ENCODE measurements at places on chromosomes 6 and 20.

DNA sequence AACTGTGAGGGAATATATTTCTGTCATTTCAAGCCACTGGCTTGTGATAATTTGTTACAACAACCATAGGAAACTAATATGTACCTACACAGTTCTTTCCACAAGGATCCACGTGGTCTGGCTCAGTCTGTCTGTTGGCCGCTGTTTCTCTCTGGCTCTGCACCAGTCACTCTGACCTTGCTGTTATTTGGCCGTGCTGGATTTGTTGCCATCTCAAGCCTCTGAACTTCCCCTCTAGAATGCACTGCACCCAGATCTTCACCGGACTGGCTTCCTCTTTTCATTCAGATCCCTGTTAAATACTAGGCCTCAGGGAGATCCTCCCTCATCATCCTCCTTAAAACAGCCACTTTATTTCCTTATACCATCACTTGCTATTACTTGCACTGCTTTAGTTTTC lies 446.8 kb downstream of the TFAP2B start:
- no peak for DNase-seq

- DNase-seq, result no peak
Observed at GRCh38 chr6:30601436-30601814, 15.6 kb downstream of the PPP1R10 start.

DNA sequence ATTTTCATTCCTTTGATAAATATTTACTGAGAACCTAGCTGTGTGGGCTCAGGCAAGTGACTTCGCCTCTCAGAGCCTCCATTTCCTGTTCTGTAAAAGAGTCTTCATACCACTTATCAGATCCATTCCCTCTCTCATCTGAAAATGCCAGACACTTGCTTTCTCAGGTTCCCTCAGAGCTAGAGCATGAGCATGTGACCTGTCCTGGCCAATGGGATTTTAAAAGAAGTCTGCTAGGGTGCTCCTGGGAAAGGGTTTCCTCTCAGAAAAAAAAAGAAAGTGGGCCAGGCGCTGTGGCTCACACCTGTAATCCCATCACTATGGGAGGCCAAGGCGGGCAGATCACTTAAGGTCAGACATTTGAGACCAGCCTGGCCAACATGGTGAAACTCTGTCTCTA lies 5.3 kb downstream of the KCNB1 start:
- no peak for DNase-seq

DNA sequence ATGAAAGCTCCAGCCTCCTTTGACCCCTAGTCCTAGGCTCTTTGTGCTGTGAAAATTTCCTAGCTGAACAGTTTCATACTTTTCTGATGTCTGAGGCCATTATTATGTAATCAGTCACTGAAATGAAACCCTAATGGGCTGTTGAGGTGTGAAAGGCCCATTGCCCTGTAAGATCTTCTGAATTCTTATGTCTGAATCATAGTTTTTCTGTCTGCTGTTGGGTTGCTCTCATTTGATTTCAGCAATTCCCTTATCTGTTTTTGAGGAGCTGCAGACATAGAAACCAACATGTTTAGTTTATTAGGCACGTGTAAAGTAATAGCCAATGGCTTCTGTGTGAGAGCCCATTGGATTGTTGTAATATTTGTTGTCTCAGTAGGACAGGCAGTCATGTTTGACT lies 118.1 kb downstream of the EYA4 start:
- no peak for DNase-seq

GRCh38 chr6:169782966-169783365 lies 31.5 kb downstream of the ERMARD start:
- DNase-seq, result no peak

Measured in Right ventricle myocardium inferior (tissue), 1 donor.